ENCODE measurements at places on chromosomes 11 and 22.

- no peak for DNase-seq
Observed at GRCh38 chr22:26565181-26565580, 24.8 kb downstream of the TPST2 start.

GRCh38 chr22:50672471-50673230, at the start of gene SHANK3:
Gene SHANK3 (plus strand): TSS chr22:50672823.
- DNase-seq, result no peak

GRCh38 chr11:2807025-2807681, 78.4 kb downstream of the CDKN1C start:
- peak; percentile 17 for DNase-seq

GRCh38 chr22:36728505-36728904, 25.0 kb upstream of the CACNG2 start:
- no peak for DNase-seq

- DNase-seq, result no peak
Observed at GRCh38 chr11:64011371-64011770, 24.4 kb upstream of the FLRT1 start.

DNA sequence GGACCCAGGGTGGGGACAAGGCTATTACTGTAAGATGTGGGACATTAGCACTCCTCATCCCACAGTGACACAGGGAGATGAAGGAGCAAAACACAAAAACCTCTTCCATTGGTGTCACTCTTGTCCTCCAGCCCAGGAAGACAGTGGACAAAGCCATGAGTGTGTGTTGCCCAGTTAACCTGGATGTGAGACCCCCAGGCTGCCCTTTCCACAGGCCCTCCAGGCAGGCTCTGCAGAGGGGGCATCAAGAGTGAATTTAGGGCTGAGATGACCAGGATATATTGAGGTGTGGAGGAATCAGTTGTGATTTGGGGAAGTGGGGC, 111.3 kb downstream of the GGTLC2 start:
- no peak for DNase-seq

- DNase-seq, result no peak
Observed at GRCh38 chr11:7530013-7530640, 16.3 kb downstream of the PPFIBP2 start.

GRCh38 chr22:48423481-48423911, 1404.2 kb downstream of the BRD1 start:
- DNase-seq, result no peak

- DNase-seq, result no peak
Observed at GRCh38 chr11:96084610-96085318, 160.9 kb upstream of the MTMR2 start.

- DNase-seq, result no peak
Observed at GRCh38 chr11:133555034-133555433, 22.7 kb upstream of the OPCML start.

DNA sequence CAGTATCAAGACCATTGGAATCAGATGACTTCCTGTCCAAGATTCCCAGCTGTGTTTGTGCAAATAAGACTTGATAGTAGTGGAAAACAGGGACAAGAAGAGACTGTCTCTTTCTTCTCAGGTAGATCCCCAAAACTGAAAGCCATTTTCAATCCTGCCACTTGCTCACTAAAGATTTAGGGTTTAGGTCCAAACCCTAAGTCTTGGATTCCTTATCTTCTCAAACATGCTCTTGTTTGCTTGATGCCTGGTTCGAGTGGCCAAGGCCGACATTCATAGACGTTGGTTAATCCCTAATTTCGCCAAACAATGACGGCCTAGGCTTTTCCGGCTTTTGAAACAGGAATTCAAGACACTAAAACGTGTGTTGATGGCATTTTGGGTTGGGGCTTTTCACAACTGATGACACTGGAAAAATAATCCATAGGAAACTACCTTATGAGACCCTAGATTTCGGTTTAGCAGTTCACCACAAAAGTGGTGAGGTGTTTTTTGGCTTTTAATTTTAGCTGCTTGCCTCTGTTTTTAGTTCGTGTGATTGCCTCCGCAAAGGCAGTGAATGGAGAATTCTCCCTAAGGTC, 1.0 kb upstream of the GTPBP1 start:
- DNase-seq, result no peak

GRCh38 chr22:20131597-20131858, at the start of gene ZDHHC8:
Gene ZDHHC8 (plus strand): TSS chr22:20131804. CDS start chr22:20131948, 144 bp downstream.
- no peak for DNase-seq

GRCh38 chr11:61529537-61530225, 21.1 kb downstream of the LRRC10B start:
- DNase-seq, result peak; percentile 80

- DNase-seq, result no peak
Observed at GRCh38 chr11:111413849-111414248, 34.8 kb upstream of the POU2AF1 start.

GRCh38 chr22:28637225-28637624, 42.4 kb downstream of the TTC28 start:
- no peak for DNase-seq

DNA sequence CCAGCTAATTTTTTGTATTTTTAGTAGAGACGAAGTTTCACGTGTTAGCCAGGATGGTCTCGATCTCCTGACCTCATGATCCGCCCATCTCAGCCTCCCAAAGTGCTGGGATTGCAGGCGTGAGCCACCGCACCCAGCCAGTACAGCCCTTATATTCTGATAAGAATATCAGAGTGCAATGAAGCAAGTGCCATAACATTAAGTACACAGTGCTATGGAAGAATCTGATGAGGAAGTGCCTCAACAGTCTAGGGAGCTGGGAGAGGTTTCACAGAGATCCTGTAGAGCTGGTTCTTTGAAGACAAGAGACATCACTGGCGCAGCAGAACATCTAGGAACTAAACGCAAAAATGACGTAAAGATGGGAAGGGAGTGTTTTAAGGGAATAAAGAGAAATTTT, 2.1 kb downstream of the RTCB start:
- DNase-seq, result no peak

DNA sequence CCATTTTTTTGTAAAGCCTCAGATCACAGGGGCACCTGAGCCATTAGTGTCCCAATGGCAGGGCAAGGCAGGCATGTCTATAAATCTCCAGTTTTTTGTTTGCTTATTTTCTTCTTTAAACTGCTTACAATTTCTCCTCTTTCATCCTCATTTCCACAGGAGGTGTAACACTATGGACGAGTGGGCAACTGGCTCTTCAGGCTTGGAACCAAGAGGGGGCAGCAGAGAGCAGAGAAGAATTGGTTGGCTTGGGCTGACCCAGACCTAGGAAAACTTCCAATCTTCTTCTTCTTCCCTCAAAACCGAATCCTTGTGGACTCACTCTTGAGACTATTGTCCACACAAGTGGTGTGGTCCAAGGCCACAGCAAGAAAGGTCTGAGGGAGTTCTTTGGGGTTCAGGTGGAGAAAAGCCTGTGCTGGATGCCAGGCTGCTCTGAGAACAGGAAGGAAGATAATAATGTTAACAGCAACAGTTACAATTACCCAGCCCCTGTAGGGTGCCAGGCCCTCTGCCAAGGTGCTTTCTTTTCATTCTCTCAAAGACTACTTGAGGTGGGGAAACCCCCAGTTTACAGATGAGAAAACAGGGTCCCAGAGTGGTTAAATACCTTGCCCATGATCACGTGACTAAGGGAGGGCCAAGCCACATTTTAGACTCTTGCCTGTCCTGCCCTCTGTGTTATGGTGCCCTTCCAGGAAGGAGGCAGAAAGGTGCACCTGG, 70.7 kb upstream of the E2F8 start:
- DNase-seq, result peak; percentile 37

- DNase-seq, result no peak
Observed at GRCh38 chr11:9884601-9885000, 220.7 kb downstream of the SWAP70 start.

DNA sequence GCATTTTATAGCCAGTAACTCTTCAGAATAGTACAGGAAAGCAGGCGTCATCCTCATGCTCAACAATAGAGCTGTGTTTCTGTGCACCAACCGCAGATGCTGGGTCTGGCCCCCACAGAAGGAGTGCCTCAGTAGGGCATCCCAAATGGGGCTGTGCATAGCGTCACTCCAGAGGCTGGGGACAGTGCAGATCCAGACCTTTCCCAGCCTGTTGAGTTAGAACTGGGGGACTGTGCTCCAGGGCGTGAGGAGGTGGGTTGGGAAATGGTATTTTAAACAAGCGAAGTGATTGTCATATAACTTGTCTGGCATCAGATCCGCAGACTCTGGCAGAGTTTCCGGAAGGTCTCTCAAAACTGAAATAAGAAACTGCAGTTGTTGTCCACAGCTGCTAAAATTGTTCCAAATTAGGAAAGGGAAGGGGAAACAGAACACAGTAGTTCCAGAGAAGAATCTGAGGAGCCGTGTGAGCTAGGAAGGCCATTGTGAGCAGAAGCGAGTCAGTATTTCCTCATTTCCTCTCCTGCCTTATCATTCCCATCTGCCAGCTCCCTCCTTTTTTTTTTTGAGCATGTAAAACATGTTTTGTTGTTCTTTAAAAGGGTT, 52.2 kb downstream of the JAM3 start:
- DNase-seq, result no peak

GRCh38 chr11:126146454-126147192, 64.8 kb downstream of the RPUSD4 start:
- peak; percentile 95 for DNase-seq

- no peak for DNase-seq
Observed at GRCh38 chr11:69260622-69261021, 33.3 kb upstream of the MYEOV start.

DNA sequence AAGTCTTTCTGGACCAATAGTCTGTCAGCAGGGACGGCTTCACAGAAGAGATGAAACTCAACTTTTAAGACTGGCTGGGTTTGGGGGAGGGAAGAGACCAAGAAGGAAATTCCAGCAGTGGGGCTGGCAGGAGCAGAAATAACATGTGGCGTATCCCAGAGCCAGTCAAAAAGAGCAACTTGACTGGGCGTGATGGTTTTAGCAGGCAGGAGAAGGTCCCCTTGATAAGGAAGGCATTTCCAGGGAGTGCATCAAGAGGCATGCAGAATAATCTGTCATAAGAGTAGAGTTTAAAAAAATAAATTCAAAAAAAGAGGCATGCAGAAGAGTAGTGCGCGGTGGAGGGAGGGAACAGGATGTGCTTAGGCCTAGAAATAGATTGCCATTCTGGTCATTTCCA, 52.5 kb downstream of the C22orf31 start:
- DNase-seq, result no peak

GRCh38 chr22:32646476-32646875, 155.0 kb upstream of the TIMP3 start:
- no peak for DNase-seq

All from NCI-H2029 treated with DMSO at 0.1 percent for 48 hours (cell line).